Pulmonary artery endothelial cell (primary cell): ENCODE measurements at places on chromosomes 5 and 9. TPM values are rescaled to one million over a fixed set of nuclear protein-coding genes. Genes with fewer than 3 reads are reported as not detected.

ANKRD20A1 gene
- 1.3 and 1.6 TPM in 2 replicates for total RNA-seq

SLCO6A1 gene
- not detected in 2 replicates for total RNA-seq

SV2C gene
- total RNA-seq: not detected in 2 replicates

KIF27 gene
- 2.3 and 2.7 TPM in 2 replicates for total RNA-seq

TEX48 gene
- not detected in 2 replicates for total RNA-seq

CYSRT1 gene
- total RNA-seq: 0.11 and 0.46 TPM in 2 replicates

GLDC gene
- total RNA-seq: 16.5 and 19.4 TPM in 2 replicates

PGM5 gene
- total RNA-seq: 0.07 and 0.26 TPM in 2 replicates

HACD4 gene
- total RNA-seq: 0.99 and 1.6 TPM in 2 replicates

SLC6A19 gene
- not detected in 2 replicates for total RNA-seq

C5orf34 gene
- total RNA-seq: 4.2 and 5.4 TPM in 2 replicates

TAF11L11 gene
- not detected in 2 replicates for total RNA-seq

PPP2R2B gene
- total RNA-seq: not detected in 2 replicates

HMCN2 gene
- total RNA-seq: under 0.01 TPM in 2 replicates

EIF4E1B gene
- total RNA-seq: not detected in 2 replicates

FOXD4L3 gene
- total RNA-seq: 0.07 TPM in 1 of 2 replicates, not detected in the other

FOXD4L5 gene
- total RNA-seq: 0.11 and 0.13 TPM in 2 replicates

FOXD1 gene
- 0.20 and 1.1 TPM in 2 replicates for total RNA-seq

PMPCA gene
- 63.0 and 65.5 TPM in 2 replicates for total RNA-seq

DMRT1 gene
- 0.07 and 0.21 TPM in 2 replicates for total RNA-seq

AQP7 gene
- not detected in 2 replicates for total RNA-seq
